ENCODE measurements at places on chromosomes 5 and 9. TPM values are rescaled to one million over a fixed set of nuclear protein-coding genes. Genes with fewer than 3 reads are reported as not detected.

Gene CD180
- under 0.01 TPM for total RNA-seq

Gene FBLL1
- 0.44 TPM for total RNA-seq

Gene CDK5RAP2
- 40.9 TPM for total RNA-seq

Gene ACOT12
- 2.2 TPM for total RNA-seq

Gene SPATA6L
- 0.15 TPM for total RNA-seq

Gene SCGB3A2
- not detected for total RNA-seq

Gene USP20
- 15.1 TPM for total RNA-seq

Gene RNF38
- 7.4 TPM for total RNA-seq

Gene VLDLR
- 22.0 TPM for total RNA-seq

Gene GZMA
- not detected for total RNA-seq

Gene CDKN2B-AS1
- total RNA-seq = 4.5 TPM

Gene PHF24
- total RNA-seq = under 0.01 TPM

Gene DBH
- total RNA-seq = not detected

Gene PSMB7
- total RNA-seq = 149 TPM

Gene CNTFR
- total RNA-seq = 0.44 TPM

Gene C6
- total RNA-seq = not detected

Gene C9orf50
- 0.44 TPM for total RNA-seq

Gene ANKRD18A
- 7.0 TPM for total RNA-seq

Gene DCP2
- 20.9 TPM for total RNA-seq

Gene ADGRV1
- 0.50 TPM for total RNA-seq

Gene AGXT2
- 0.17 TPM for total RNA-seq

Gene PCDHB11
- not detected for total RNA-seq

Gene PDE6A
- total RNA-seq = not detected

Gene DAB2IP
- total RNA-seq = 22.2 TPM

Gene PCBD2
- total RNA-seq = 4.7 TPM

Gene GARIN3
- not detected for total RNA-seq

Gene SPATA31E1
- not detected for total RNA-seq

Gene KIF4B
- total RNA-seq = 0.15 TPM

Gene FKBP15
- 24.7 TPM for total RNA-seq
